ENCODE measurements at places on chromosomes 7 and 10.

DNA sequence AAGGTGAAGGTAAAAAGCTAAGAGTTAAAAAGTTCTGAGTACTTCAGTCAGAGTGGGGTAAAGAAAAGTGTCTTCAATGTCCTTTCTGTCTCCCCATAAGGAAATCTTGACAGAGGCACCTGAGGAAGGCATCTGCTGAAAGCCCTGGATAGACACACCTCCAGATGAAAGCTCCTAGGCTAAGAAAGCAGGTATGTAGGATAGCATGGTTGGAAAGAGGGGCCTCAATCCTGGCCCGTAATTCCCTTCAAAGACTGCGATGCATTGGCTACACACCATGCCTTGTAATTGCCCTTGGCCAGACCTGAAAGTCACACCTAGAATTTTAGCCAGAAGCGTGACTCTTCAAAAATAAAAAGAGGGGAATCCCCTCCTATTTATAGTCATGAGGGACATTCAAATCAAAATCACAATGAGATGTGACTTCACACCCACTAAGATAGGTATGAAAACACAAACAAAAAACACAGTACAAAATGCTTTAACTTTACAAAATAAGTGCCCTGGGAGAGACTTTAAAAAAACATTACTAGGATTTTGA lies 809.7 kb downstream of the IPMK start:
- DNase-seq: no peak

GRCh38 chr10:96470116-96470743 lies 43.5 kb downstream of the TLL2 start:
- DNase-seq: peak; percentile 6

- no peak for DNase-seq
These were observed 23.8 kb downstream of the DIP2C start for GRCh38 chr10:665579-666091.

DNA sequence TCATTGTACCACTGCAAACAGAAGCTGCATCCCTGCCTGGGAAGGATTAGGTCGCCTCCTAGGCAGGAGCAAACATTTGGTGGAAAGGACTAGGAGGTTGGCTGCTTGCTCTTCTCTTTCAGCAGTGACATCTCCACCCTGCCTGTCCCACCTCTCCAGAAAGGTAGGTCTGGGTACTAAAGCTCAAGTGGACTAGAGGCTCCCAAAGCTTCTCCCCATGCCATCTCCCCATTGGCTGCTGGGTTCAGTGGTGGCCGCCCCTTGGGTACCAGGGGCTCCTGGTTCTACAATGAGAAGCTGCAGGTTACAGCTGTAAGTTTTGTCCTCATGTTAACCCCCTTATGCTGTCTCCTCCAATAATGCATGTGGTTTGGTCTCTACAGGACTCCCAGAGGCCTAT lies 180.7 kb upstream of the MKI67 start:
- no peak for DNase-seq

GRCh38 chr10:20970708-20971107 lies 73.6 kb upstream of the NEBL start:
- DNase-seq: no peak

DNA sequence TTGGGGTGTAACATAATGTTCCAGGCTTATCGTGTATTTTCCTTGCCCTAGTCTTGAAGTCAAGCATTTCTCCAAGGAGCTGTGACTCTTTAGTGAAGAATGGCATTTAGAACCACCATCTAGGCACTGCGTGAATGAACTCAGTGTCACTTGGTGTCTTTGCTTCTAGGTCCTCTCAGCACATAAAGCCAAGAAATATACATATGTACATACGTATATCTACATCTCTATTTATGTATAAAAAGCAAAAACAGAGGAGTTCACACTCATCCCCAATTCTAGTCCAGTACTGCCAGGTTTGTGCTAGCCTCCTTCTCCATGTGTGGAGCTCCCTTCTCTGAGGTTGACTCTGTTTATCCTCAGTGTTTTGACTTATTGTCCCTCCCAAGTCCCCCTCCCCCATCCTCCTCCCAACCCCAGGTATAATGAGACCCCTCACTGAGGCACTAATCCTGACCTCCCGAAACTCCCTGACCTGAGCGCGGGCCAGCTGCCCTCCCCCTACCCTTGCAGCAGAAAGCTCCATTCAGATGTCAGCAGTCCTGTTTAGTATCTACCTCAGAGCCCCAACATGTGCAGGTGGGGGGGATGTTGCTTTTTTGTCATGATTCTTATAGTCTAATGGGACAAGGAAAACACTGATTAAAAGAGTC lies 61.5 kb downstream of the GDI2 start:
- no peak for DNase-seq

- no peak for DNase-seq
These were observed 18.1 kb downstream of the LSM8 start for GRCh38 chr7:118202061-118202460.

GRCh38 chr10:104128214-104128613 lies 6.2 kb downstream of the SFR1 start:
- DNase-seq: peak; percentile 16

GRCh38 chr10:78359640-78360091 lies 326.0 kb downstream of the RPS24 start:
- DNase-seq: no peak

GRCh38 chr10:10956681-10957542 lies 60.8 kb upstream of the CELF2 start:
- DNase-seq: no peak

GRCh38 chr10:18437486-18437885 lies 213.9 kb downstream of the NSUN6 start:
- no peak for DNase-seq

DNA sequence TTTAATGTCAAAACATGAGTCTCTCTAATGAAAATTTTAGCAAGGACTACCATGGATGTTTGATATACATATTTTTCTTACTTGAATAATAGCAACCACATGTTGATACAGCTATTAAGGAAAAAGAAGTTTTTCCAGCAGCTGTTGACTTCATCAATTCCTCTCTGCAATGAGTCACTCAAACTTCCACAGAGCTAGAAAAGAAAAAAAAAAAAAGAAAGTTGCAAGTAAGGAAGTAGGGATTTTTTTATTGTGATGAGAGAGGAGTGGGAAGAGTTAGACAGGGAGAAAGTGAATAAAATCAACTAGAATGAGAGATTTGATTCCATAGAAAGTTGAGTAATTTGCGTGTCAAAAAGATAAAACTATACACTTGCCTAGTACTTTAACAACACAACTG lies 46.2 kb downstream of the CAV1 start:
- peak; percentile 72 for DNase-seq

DNA sequence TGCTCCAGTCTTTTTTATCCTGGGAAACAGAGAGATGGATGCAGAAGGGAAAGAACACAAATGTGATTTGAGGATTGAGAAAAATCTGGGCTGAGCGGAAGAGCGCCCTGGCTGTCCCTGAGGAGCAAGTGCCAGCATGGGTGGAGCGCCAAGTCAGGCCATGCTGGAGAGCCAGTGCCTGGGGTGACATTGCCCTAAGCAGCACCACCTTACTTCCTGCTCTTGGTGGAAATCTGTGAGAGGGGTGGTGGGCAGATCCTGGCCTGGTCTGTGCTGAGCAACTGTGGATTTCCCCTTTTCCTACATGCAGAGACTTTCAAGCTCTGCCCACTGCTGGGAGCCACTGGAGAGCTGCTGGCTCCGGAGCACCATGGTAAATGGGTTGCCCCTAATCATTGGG lies 36.9 kb downstream of the DDIT4 start:
- no peak for DNase-seq

DNA sequence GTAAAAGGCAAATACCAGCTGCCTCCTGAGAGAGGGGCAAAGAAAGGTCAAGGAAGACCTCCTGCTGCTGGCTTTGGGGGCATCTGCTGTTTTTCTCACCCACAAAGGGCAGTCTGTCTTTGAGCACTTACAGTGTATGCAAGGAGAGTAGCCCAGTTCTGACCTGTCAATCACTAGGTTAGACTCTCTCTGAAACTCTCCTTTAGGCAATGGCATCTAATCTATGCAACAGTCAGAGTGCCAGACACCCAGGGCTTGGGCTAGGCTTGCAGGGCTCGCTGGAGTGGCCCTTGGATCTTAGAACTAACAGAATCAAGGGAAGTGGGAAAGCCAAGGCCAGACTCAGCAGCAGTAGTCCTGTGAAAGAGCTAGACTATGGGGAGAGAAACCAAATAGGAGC lies 522.9 kb downstream of the NRG3 start:
- no peak for DNase-seq

DNA sequence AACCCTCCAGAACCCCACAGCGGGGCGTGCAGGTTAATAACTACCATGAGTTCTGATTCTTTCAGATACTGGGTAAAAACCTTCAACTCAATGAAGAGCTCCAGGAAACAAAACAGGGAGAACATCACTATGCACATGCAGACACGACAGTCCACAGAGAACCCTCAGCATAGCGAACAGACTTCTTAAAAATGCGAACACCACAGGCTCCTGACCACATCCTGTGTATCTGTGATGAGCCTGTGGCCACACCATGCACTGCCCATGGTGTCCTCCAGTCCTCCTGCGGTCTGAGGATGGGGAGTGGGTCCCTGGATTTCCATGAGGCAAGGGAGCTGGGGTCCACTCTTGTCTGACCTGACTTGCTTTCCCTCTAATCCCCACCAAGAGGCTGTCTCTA lies 107.2 kb downstream of the COBL start:
- DNase-seq: no peak

DNA sequence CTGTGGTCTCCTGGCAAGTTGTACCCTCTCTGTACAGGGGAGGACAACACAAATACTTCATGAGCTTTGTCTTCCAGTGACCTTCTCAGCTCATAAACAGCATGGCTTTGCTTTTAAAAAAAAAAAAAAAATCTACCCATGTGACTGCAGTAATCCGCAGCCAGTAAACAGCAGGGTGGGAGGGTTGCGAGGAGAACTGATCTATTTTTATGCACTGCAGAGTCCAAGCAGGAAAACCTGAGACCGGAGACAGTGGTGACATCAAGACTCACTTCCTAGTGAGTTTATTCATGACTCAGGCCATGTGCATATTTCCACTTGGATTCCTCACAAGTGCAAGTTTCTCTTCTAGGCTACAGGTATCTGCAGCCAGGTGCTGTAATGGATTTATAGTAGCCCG lies 127.9 kb downstream of the NRF1 start:
- DNase-seq: peak; percentile 80

DNA sequence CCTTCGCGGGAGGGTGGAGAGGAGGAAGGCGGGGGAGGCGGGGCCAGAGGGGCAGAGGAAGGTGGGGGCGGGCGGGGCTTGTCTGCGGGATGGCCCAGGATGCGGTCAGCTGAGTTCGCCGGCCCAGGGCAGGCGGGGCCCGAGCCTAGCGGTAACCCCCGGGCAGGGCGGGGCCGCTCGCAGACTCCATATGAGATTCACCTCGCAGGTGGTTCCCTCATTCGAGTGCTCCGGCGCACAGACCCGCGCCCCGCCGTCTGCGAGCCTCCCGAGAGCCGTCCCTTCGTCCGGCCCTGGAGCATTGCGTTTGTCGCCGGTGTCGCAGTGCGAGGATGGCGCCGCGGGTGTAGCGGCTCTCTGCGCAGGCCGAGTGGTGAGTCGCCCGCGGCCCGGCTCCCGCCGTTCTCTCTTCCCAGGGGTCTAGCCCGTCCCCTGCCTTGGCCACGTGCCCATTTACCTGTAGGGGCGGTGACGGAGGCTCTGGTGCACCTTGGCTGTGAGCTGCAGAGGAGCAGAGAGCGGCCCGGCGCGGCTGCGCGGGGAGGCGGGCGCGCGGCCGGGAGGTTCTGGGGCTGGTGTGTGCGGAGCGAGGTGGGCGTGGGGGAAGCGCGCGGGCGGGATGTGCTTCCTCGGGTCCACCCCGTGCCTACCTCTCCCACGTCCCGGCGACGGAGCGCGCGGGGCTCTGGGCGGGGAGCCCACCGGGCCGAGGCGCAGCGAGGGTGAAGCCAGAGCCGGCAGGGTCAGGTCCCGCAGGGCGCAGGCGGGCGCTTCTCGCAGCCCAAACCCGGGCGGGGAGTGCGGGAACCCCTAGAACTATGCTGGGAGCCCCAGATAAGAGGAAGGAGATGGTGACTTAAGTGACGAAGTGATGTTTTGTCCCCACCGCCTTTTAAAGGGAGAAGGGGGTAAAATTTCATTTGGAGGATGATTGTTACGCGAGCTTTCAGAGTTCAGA lies at the start of gene UPP1:
UPP1 (plus strand) TSS at position 220 of the 958 bp plus-strand sequence. CDS start 5,519 bp downstream, outside the sequence.
- no peak for DNase-seq

GRCh38 chr10:78755877-78756455 lies 312.8 kb upstream of the ZMIZ1 start:
- no peak for DNase-seq

DNA sequence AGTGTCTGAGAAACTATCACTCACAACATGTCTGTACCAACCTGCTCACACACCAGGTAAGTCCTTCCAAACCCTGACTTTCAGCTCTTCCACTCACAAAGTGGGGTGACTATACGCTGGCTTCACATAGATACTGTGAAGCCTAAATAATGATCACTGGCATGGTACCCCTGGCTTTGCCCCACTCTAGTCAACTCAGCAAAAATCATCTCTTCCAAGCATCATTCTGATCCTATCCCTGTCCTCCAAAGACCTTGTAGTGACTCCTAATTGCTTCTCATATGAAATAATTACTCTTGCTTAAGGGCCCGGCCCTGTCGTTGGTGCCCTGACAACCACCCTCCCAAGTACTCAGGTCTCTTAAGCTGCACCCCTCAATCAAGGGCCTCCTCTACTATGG lies 97.8 kb downstream of the SLC25A13 start:
- DNase-seq: no peak

- DNase-seq: no peak
These were observed 130.9 kb downstream of the PHF14 start for GRCh38 chr7:11104578-11104977.

DNA sequence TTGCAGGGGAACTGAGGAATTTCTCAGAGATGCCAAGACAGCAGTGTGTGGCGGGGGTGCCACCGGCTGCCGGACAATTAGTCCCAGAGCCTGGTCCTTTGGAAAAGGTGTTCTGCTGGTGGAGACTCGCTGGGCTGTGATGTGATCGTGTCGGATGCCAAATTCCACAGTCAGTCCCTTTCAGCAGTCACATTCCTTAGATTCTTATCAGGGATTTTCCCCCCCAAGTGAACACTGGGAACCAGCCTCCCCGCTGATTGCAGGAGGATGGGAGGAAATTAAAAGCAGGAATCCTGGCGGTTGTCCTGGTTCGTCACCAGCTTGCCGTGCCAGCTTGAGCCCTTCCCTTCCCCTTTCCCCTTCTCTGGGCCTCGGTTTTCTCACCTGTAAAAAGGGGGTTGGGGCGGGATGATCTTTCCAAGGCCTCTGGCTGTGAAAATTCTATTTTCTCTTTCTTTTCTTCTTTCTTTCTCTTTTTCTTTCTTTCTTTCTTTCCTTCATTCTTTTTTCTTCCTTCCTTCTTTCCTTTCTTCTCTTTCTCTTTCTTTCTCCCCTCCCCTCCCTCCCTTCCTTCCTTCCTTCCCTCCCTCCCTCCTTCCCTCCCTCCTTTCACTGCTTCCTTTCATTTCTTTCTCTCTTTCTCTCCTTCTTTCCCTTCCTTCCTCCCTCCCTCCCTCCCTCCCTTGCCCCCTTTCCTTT lies 39.6 kb downstream of the COL26A1 start:
- peak; percentile 64 for DNase-seq
